ENCODE measurements at places on chromosomes 1 and 21.

DNA sequence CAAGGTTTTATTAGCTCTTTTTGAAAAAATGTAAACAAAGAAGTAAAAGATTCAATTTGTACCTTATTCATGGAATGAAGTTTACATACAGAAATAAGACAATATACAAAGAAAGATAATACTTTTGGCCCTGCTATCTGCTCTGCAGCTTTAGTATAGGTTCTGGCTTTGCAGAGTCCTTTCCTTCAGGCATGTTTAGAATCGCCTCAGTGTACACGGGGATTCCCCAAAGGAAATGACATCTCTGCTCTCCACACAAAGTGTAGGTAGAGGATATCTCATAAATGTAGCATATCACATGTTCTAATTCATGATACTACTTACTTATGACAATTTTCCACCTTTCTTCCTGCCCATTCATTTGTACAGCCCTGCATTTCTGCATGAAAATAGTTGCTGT is 222.6 kb upstream of the DPYD start:
- no peak for DNase-seq

- no peak for DNase-seq
Observed at GRCh38 chr21:32351428-32351827, 41.4 kb downstream of the URB1 start.

- no peak for DNase-seq
Observed at GRCh38 chr1:25066256-25066655, 136.2 kb upstream of the RUNX3 start.

DNA sequence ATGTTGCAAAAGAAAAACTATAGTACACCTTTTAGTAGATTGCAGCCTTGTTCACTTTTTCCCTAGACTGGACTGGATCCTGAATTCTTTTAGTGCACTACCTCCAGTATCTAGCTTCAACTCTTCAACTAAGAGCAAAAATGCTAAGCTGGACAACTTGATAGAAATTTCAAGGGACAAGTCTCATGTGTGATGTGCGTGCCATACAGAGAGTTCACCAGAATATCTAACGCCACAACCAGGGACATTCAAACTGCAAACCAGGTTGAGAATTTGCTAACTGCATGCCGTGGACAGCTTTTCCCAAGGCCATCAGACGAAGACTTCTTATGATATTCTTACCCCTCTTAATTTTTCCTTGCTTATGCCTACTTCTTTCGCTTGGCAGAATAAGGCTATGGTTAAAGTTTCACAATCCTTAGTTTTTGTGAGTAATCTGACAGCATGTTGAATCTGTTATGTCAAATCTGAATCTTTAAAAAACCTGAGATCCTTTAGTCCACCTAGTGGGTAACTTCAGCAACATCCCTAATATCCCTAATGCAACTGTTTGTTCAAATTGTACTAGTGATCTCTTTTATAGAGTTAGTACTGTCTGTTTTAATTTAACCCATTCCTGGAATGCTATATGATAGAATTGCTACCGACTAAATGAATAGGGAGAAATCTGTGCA is 66.4 kb downstream of the DDAH1 start:
- DNase-seq, result no peak

DNA sequence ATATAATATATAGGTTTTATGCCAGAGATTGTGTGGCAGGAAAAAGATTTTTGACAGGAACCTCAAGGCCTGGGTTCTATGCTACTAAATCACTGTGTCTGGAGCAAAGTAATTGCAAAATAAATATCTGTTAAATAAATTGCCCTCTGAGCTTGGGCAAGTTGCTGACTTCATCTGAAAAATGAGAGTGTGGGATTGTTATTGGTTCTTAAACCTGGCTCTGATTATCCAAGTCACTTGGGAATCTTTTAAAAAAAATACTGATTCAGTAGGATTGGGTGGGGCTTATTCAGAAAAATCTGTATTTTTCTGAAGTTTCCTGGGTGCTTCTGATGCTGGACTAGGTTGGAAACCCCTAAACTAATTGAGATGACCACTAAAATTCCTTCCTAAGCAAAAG is 174.1 kb upstream of the SGIP1 start:
- DNase-seq, result no peak

- no peak for DNase-seq
Observed at GRCh38 chr1:232600424-232601258, 29.3 kb downstream of the SIPA1L2 start.

DNA sequence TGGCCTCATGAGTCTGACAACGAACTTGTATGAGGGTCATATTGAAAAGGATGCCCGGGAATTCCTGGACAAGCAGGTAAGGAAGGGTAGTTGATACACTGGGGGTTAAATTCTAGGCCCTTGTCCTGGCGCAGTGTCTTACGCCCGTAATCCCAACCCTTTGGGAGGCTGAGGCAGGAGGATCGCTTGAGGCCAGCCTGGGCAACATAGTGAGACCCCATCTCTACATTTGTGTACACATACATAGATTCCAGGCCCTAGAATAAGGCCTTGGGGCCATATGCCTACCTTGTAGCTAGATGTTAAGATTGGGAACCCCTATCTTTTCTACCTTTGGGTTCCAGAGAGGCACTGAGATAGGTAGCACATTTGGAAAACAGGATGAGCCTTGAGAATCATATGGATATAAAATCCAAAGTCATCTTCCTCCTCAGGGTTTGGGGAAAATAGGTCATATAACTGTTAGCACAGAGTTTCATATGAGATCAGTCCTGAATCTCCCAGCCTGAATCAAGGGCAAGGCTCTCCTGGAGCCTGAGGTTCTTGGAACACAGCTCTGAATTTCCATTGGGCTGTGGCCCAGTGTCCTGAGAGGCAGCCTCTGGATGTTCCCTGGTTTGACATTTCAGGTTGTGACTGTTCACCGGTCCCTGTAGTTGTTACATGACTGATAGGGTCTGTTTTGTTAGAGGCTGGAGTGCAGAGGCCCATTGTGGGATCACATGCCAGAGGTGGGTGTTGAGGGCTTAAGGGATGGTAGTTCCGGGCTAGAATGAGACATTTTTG is 104.4 kb downstream of the PIK3R3 start:
- no peak for DNase-seq

DNA sequence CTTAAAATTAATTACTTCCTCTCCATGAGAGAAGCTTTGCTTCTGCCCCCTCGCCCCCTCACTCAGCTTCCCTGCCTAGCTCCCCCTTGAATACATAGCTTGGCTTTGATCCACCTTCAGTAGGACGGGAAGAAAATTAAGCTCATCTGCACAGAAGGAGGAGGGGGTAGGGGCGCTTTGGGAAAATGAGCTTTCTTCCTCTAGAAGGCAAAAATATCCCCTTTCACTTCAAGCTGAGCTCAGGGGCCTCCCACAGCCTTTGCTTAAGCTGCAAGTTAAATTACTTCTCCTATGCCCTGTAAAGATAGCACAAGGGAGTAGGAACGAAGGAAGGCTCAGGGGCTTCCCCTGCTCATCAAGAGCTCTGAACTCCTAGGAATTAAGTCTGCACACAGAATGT is 65.2 kb upstream of the GOLT1A start:
- DNase-seq, result no peak

DNA sequence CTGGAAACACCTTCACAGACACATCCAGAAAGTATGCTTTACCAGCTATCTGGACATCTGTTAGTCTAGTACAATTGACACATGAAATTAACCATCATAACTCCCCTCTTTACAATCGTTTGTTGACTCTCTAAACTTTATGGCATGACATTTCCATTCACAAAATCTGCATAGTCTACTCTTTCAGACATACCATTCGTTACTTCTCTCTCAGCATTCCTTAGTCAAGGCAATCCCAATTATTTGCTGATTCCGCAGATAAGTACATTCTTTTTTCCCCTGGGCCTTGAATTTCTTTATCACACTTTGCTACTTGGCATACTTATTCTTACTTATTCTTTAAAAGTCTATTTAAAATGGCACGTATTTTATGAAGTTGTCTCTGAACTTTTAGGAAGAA is 15.1 kb upstream of the CRB1 start:
- DNase-seq, result no peak

DNA sequence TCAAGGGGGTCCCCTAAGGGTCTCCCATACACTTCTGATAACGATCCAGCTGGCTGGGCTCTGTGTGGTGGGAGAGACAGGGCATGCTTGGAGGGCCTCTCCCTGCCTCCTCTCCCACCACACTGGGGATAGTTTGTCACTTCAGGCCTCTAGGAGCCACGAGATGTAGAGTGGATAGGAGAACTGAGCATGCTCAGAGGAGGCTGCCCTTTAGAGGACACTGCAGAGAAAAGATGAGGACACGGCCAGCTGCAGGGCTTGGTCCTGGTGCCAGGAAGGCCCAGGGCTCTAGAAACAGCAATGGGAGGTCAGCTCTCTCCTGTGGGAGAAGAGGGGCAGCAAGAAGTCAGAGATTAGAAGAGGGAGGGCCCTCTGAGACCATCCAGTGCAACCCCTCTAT is 25.7 kb downstream of the SLC9A1 start:
- DNase-seq, result no peak

GRCh38 chr1:13469343-13469742 is 44.5 kb downstream of the LRRC38 start:
- DNase-seq, result peak; percentile 8

- no peak for DNase-seq
Observed at GRCh38 chr1:21234779-21235178, 55.5 kb downstream of the ECE1 start.

DNA sequence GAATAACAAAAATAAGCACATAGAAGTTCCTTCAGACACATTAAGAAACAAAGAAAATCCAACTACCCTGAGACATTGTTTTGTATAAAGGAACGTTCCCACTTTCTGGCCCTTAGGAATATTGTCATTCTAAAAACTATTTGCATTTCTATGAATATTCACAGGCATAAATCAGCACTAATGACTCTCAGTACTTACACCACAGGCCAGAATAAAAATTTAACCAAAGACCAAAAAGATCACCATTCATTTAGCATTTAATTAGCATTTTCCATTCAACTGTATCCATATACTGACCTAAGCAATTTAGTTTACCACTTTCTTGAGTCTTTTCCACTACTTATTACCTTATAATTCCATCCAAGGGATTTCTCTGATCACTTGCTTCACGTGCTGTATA is 75.4 kb downstream of the TTLL7 start:
- no peak for DNase-seq

DNA sequence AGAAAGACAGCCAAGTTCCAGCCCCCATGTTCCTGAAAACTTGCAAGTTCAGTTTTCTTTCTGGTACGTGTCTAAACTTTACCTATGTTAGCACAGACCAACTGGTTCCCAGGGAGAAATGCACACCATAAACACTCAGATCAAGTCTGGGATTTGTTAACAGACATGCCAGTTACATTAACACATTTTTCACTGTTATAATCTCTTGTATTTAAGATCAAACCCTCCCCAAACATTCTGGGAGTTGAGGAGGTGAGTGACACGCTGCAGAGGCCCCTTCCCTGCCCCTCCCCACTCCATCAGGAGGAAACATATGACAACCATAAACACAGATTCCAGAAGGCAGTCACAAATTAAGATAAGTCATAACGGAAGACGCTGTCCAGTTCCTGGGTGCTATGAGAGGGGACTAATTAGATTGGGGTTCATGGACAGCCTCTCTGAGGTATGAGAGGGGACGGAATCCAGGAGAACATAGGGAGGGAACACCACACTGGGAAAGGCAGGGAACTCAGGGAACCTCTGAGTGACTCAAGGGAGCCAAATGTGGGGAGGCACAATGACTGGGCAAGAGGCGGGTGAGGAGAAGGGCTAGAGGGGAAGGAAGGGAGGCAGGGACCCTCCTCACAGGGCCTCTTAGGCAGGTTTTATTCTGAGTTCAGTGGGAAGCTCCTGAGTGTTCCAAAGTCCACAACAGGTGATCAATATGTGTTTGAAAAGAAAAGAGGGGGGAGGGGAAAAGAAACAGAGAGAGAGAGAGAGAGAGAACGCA is 25.0 kb downstream of the DUSP10 start:
- DNase-seq, result no peak

DNA sequence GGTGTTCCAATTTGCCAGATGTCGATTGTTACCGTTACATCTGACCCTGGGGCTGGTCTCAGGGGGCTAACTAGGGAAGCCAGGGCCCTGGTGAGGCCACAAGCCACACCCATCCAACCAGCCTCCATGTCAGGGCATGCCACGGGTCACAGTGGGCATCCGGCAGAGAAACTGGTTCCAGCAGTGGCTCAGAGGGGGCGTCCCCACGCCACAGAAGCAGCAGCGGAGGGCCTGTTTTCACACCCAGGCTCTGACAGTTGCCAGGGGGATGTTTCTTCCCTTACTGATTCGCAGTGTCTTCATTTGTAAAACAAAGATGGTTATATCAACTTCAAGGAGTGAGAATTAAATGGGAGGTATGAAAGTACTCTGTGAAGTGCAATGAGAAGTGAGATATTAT is 75.0 kb upstream of the COX20 start:
- DNase-seq, result no peak

DNA sequence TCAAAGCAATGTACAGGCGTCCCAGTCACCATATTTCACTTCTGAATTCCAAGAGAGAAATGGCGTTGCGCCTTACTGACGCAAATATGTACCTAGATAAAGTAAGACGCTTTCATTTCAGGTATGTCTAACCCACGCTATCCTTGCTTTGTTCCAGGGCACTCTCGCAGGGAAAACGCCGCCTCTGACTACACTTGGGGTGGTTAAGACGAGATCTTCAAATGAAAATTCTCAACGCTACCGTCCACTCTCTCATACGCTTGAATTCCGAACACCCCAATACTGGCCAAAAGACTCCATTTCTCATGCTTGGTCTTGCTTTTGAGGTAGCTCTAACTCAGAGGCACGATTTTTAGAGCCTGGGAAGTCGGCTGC is 736 bp upstream of the ZMPSTE24 start:
- no peak for DNase-seq

DNA sequence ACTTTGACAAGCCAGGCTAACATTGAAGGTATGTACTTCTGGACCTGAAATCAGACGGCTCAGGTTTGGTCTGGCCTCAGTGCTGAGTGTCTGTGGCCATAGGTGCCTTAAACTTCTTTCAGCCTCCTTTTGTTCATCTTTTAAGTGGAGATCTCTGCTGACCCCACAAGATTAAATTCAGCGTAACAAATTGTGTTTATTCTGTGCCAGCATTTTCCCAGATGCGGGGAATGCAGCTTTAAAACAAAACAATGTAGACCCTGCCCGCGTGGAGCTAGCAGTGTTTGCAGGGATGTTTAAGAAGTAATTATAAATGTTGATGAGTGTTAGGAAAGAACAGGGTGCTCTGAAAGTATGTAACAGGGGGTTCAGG is 923 bp downstream of the CAP1 start:
- no peak for DNase-seq

GRCh38 chr1:150221552-150221951 is 14.4 kb downstream of the ANP32E start:
- DNase-seq, result peak; percentile 74

DNA sequence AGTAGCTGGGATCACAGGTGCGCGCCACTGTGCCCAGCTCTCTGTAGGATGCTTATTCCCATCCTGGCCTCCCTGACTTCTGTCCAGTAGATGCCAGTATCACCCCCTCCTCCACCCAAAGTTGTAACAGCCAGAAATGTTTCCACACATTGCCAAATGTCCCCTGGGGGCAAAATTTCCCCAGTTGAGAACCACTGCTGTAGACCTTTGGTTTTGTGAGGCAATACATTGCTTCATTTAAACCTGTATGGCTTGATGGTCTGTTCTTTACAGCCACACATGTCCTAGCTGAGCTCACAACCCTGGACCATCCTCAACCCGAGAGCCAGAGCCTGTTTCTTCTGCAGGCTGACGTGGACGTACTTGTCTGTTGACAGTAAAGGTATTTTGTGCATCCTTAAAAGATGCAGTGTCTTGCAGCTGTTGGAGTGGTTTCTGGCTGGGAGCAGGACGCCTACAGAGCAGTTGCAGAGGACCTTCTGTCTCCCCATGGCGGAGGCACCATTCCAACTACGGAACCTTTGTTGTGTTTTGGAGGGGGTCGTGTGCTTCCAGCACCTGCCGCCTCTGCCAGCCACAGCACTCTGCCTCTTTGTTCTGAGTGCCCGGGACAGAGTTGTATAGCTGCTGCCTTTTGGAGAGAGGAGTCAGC is 26.6 kb downstream of the DOP1B start:
- no peak for DNase-seq

Data from G401 (cell line).